ENCODE measurements at places on chromosomes 5 and 9.

DNA sequence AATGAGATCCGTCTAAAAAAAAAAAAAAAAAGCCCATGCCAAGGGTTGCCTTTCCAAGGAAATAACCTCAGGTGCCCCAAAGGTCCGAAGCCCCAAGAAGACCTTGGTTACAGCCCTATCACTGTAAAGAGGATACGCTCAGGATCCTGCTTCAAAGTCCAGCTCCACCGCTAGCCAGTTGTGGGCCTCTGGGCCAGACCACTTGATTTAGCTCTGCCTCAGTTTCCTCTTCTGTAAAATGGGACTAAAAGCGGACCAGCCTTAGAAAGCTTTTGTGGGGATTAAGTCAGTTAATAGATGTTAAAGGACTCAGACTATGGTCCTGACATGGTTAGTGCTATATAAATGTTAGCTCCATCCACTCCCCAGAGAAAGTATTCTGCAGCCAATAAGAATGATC, 48.7 kb upstream of the ORM1 start:
- DNase-seq, result no peak

DNA sequence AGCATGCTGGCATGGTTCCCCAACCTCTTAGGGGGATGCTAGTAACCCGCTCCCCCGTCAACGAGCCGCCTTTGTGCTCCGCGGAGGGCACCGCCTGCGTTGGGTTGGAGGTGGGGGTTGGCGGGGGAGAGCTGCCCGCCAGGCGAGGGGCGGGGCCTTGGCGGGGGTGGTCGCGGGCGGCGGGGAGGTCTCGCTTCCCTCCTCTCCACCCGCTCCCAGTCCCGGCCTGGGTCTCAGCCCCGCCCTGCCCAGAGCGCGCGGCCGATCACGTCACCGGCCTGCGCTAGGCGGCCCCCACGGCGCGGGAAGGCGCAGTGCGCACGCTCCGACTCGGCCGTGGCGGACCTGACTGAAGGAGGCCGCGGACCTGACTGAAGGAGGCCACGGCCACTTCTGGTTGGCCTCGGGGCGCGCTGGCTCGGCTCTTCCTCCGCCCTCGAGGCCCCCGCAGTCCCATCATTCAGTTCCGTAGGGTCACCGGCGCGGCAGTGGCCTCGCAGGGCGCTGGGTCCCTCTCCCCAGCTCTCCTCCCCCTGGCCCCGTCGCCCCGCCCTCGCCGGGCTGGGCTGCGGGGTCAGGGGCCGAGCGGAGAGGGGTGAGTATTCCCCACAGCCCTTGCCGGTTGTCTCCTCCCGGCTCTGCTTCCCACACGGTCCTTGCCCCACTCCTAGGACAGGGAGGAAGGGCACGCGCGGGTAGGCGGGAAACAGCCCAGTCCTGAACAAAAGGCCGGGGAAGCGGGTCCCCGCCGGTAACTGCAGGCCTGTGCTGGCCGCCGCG, at the start of gene ATG10:
Gene ATG10, plus strand, starts transcription at position 312 of the 780 bp plus-strand sequence. CDS start 15,548 bp downstream, outside the sequence.
- peak; percentile 88 for DNase-seq

DNA sequence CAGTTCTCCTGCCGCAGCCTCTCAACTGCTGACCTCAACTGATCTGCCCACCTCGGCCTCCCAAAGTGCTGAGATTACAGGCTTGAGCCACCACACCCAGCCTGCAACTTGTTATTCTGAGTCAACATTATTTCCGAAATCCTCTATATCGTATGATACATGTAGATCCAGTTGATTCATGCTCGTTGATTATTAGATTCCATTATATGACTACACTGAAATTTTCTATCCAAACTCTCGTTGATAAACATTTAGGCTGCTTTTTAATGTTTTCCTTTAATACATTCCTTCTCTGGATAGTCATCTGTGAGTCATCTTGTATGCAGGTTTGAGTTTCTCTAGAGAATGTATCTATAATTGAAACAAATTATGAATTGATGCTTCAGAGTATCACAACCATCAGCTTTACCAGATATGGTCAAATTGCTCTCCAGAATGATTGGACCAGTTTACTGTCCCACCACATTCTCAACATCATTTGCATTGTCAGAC, 4.1 kb downstream of the CDK7 start:
- peak; percentile 95 for DNase-seq

DNA sequence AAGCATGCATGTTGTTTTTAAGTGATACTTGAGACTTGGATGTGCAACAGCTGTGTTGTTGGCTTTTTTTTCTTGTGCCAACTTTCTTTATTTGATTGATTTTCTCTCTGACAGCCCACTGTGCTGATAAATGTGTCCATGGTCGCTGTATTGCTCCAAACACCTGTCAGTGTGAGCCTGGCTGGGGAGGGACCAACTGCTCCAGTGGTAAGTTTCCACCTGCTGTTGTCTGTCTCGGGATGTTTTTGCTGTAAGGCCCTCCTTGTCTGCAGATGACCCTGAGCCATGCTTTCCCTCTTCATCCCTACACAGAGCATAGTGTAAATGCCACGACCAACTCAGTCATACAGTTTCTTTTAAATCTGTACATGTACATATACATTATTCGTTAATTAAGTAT, 79.2 kb downstream of the MEGF10 start:
- DNase-seq, result no peak

DNA sequence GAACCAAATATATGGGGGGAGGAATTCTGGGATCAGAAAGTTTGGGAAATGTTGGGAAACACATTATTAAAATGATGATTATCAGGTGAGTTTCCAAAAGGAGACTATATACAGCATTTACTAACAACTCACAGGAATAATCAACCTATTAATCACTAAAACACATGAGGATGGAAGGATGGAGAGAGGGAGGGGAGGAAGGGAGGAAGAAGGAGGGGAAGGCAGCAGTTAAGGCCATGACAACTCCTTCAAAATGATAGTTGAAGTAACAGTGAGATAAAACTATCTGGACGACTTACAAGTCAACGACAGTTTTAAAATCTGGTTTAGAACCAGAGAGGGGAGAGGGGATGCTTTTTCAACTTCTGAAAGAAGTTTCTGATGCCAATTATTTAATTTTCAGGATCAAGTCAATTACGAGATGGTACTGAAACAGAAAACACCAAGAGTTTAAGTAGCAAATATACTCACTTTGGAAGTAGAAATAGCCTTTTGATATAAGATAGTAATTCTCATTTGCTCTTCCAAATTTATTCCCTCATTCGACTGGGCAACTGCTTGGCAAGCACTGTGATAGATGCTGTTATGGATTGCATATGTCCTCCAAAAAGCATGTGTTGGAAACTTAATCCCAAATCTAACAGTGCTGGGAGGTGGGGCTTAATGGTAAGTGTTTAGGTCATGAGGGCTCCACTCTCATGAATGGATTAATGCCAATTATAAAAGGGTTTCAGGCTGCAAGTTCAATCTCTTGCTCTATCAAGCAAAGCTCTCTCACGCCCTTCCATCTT, 30.4 kb downstream of the FBXW11 start:
- DNase-seq, result no peak

- no peak for DNase-seq
Observed at GRCh38 chr5:127936439-127936972, 147.1 kb upstream of the SLC12A2 start.

DNA sequence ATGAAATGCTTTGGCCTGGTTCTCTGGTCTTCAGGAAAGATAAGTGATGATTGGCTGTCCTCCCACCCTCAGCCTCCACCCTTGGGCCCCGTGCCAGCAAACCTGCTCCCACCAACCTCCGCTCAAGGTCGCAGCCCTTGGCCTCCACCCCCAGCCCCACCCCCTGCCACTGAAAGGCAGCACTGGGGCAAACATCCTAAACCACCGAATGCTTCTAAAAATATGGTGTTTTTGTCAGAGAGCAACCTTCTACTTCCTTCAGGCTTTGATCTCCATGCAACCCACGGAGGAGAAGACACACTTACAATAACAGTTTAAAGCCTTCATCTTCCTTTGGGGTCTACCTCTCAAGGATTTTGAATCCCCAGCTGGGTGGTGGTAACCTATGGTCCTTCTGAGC, 24.0 kb upstream of the TCF7 start:
- DNase-seq, result no peak

DNA sequence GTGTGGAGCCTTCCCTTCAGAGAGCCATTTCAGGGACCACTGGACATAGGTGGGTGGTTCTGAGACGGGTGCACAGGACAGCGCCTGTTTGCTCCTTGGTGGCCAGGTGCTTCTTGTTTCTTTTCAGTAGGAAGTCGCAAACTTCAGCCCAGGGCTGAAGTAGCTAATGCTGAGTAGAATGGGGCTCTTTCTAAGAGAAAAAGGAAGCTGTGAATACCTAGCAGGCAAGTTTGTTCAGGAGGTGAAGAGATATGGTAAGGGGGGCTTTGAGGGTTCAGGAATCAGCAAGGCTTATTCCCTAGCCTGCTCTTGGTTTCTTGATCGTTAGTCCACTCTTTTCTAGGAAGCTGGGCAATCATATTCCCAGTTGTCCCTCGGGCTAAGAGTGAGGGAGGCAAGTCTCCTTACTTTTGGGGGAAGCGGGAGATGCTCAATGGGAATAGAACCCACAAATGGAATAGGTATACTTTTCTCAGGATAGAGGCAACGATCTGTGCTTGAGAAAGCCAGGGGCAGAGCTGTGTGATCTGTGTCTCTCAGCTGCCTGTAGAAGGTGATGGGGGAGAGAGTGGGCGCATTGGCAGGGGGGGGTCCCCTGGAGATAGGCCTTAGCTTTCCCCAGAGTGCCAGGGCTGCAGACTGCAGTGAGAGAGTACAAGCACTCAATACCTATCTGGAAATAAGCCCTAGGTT, 1.9 kb upstream of the PURA start:
- no peak for DNase-seq

DNA sequence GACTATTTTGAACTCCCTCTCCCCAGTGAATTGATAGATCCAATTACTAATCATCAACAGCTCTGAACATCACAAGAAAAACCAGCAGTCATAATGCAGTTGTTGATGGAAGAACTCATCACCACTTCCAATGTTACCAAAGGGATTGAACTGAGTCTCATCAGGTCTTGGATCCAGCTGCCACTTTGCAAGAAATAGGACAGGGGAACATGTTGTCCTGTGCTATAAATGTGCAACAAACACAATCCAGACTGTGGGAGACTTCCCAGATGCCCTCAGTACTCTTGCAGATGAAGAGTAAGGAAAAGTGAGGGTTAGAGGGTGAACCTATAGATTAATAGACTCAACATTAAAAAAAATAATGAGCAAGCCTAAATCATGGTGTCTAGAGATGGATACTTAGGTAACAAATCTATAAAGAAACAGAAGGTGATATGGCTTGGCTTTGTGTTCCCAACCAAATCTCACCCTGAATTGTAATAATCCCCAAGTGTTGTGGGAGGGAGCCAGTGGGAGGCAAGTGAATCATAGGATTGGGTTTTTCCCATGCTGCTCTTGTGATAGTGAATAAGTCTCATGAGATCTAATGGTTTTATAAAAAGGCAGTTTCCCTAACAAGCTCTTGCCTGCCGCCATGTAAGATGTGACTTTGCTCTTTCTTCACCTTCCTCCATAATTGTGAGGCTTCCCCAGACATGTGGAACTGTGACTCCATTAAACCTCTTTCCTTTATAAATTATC, 63.4 kb upstream of the PAPPA start:
- DNase-seq, result peak; percentile 29

DNA sequence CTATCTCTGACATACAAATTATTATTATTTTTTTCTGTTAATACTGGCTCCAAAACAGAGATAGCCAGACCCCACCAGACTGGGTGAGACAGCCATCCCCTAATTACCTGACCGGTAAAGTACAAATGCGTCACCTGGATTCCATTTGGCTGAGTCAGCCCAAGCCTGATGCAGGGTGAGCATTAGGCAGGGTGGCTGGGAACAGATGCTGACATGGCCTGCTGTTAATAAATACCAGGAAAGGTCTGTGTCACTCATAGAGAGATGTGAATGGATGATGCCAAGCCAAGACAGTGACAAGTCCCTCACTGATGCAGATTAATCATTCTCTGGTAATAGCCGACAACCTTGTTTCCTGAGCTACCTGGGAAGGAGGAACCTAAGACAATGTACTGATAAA, 183.5 kb downstream of the TRIM32 start:
- no peak for DNase-seq

GRCh38 chr5:27475063-27475462, 436.7 kb upstream of the CDH9 start:
- no peak for DNase-seq

DNA sequence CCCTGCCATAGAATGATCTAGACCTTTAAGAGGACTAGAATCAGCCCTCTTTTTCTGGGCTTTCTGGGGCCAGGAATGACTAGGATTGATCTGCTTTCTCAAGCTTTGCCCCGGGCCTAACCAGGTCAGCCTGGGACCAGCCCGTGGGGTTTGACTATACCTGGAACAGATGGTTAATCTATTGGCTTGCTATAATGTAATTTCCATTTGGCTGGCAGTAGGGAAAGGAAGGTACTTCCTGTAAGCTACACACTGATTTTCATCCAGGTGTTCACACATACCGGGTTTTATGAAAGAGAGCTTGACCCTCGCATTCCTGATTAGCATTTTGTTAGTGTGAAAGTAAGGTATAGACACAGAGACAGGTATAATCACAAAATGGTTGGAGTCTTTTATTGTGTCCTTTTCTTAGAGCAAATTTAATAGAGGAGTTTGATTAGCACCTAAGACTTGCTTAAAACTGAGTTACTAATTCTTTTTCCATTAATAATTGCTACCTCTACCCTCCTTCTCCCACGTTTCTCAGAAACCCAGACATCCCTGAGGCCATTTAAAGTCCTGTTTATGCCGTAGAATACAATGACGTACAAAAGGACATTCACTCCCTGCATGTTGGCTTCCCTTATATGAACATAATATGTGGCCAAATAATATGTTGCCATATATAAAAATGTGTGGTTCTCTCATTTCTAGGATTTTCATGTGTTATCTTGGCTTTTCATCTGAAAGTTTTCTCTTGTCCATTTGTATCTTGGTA, 17.3 kb downstream of the LNPEP start:
- DNase-seq, result no peak

DNA sequence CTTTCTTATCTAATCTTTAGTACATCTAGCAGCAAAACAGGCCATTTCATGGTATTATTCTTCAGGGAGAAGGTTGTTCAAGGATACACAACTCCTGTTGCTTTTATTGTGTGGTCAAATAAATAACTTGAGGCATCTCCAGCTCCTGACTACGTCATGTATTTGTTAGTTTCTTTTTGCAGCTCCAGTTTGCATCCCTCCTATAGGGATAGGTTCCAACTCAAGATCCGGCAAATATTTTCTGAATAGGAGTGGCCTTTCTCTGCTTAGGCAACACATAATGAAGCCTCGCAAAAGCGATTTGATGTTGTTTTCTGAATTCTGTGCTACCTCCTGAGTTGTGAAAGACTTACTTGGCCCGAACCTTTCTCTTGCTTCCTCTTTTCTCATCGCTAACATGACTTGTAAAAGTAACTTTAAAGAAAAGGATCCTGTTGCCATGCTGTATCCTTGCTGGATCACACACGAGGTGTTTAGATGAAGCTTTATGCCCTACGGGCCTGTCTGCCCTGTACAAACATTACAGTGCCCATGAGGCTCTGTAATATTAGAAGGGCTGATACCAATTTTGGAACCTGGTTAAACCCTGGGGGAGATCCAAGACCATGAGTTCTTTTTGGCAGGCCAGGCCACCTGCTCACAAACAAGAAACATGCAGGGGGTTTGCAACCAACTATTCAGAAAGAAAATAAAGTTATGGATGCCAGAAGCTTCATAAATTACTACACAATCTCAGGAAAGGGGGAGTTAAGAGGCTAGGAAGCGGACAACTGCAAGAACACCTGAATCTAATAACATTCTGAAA, 149.8 kb upstream of the FGF10 start:
- peak; percentile 87 for DNase-seq
